Activated CD8-positive, alpha-beta memory T cell treated with anti-CD3 and anti-CD28 coated beads, Interleukin-2, amount 50 U/mL, for 48 hours (primary cell): ENCODE measurements at places on chromosomes 5 and 9.

DNA sequence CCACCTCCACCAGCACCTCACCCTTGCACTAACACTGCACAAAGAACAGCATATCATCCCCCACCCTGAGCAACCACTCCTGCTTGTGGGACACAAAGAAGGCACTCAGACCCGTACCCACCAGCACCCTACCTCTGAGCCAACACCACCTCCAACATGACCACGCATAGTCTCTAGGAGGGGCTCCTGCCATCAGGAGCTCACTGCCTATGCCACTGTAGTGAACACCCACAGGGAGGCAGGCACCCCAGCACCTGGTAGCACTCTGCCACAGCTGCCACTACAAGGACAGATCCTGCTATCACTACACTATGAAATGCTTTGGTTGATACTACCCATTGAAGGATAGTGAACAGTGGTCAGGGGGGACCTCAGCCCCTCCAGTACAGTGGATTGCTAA is 395.6 kb upstream of the GRAMD2B start:
- DNase-seq = no peak

GRCh38 chr5:38547257-38547656 is 9.2 kb downstream of the LIFR start:
- DNase-seq = no peak

- DNase-seq = no peak
Observed at GRCh38 chr9:750249-750967, 91.1 kb upstream of the DMRT1 start.

DNA sequence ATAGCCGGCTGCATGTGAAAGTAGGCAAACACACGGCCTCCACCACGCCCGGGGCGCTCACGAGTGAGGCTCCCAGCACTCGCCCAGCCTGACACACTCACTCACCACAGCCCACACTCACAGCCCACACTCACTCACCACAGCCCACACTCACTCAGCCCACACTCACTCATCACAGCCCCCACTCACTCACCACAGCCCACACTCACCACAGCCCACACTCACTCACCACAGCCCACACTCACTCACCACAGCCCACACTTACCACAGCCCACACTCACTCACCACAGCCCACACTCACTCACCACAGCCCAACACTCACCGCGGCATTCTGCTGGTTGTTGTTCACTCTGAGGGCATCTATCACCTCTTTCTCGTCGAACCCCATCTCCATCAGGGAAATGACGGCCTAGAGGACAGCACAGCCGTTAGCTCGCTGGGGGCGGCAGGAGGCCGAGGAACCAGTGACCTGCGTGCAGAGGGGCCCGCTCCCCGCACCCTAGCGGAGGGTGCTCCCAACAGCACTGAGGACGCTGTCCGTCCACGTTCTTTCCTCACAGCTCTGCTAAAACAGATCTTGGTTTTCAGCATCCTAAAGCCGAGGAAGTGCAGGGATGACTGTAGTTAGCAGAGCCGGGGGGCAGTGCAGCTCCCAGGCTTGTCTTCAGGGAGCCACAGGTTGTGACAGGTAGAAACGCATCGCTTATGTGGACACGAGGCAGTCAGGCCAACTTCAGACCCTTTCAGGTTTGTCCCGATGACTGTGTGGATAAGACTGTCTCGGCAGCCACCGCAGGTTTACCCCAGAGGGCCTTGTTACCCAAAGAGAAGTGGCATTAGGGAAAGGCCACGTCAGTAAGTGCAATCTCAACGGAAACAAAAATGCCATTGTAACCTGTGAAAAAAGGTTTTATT is 21.6 kb downstream of the UBAC1 start:
- DNase-seq = peak; percentile 88

DNA sequence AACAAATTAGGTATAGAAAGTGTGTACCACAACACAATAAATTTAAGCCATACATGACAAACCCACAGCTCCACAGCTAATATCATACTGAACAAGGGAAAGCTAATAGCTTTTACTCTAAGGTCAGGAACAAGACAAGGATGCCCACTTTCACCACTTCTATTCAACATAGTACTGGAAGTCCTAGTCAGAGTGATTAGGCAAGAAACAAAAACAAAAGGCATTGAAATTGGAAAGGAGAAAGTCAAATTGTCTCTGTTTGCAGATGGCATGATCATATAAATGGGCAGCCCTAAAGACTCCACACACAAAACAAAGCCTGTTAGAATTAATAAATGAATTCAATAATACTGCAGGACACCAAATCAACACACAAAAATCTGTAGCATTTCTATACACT is 548.8 kb downstream of the CTNND2 start:
- DNase-seq = no peak

DNA sequence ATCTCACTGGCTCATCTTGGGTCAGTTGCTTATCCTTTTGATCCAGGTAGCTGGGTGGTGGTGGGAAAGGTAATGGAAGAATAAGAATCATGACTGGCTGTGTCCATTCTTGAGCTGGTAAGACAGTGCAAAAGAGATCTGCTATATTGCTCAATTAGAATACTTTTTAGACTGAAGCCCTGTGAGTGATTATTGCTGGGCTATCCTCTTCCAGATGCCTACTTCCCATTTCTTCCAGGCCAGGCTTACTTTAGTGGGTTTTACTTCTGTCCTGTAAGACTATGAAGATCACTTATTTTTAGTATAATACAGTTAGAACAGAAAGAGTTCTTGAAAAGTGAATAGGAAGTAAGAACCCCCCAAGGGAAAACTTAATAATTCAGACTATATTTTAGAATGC is 7.2 kb downstream of the MARCHF6 start:
- DNase-seq = no peak

DNA sequence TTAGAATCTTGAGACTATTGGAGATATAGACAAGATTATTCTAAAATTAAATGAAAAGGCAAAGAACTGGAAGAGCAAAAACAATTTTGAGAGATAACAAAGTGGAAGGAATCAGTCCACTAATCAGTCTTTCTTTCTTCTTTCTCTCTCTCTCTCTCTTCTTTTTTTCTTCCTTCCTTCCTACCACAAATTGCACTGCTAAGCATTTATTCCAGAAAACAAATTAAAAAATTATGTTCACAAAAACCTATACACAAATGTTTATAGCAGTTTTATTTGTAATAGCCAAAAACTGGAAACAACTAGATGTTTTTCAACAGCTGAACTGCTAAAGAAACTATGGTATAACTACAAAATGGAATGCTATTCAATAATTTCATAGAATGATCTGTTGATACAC is 291.9 kb upstream of the FTMT start:
- DNase-seq = no peak

DNA sequence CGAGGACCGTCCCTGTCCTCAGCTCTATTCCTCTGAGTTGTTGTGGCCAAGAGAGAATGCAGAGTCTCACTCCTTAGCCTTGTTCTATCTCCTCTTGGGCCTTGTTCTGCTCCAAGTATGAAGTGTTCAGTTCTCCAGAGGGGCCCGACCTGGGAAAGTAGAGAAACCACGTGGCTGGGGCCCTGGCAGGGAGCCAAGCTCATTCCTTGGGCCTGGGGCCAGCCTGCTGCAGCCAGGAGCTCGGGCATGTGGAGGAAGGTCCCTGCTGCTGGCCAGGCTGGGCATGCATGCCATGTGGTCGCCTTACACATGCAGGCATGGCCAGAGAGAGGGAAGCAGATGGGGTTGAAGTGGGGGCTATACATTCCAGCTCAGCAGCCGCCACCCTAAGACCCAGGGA is 60.7 kb downstream of the COL27A1 start:
- DNase-seq = no peak

- DNase-seq = no peak
Observed at GRCh38 chr9:89446261-89446960, 51.5 kb downstream of the SEMA4D start.

GRCh38 chr5:59241119-59241518 is 652.4 kb downstream of the PDE4D start:
- no peak for DNase-seq

- DNase-seq = no peak
Observed at GRCh38 chr5:28523888-28524635, 1485.7 kb upstream of the CDH9 start.

GRCh38 chr5:176827736-176828414 is 17.5 kb downstream of the UNC5A start:
- no peak for DNase-seq

GRCh38 chr5:25823330-25823873 is 1178.6 kb upstream of the CDH10 start:
- DNase-seq = no peak

- no peak for DNase-seq
Observed at GRCh38 chr9:127005770-127006314, 91.3 kb downstream of the RALGPS1 start.

DNA sequence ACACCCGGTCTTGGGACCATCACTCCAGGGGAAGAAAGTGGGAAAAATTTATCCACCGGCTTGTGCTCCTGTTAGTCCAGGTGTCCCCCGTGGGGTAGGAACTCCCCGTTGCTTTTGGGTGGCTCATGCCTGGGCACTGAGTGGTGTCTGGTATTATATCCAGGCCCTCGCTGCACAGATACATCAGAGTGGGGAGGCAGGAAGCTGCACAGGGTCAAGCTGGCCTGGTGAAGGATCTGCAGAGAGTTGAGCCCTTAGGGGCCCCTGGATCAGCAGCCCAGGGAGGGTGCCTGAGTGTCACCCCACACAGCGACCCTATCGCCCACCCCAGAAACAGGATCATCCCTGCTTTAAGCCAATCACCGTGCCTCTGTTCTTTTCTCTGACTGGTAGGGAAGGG is 24.4 kb upstream of the COL5A1 start:
- DNase-seq = no peak

- no peak for DNase-seq
Observed at GRCh38 chr5:166722939-166723338, 1568.5 kb upstream of the WWC1 start.

DNA sequence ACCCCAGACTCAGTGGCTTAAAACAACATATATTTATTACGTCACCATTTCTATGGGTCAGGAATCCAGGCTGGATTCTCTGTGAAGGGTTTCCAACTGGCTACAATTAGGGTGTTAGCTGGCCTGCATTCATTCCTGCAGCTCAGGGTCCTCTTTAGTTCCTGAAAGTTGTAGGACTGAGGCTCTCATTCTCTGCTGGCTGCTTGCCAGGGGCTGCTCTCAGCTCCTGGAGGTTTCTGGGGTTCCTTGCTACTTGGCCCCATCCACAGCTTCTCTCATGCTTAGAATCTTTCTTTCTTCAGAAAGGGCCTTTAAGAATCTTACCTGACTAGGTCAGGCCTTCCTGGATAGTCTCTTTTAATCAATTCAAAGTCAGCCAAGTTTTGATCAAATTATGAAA is 424.6 kb downstream of the GADD45G start:
- DNase-seq = no peak

DNA sequence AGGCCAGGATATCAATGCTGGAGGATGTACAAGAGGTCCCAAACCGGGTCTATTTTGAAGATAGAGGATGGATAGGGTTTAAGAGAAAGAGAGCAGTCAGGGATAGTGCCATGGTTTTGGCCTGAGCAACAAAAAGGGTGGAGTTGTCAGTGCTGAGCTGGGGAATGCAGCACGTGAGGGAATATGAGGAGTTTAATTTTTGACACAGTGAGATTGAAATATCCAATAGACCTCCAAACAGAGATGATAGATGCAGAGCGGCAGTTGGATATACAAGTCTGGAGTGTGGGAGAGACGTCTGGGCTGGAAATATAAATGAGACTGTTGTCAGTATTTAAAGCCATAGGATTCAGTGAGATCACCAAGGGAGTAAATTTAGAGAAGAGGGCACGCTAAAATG is 136.7 kb upstream of the EFNA5 start:
- DNase-seq = no peak

DNA sequence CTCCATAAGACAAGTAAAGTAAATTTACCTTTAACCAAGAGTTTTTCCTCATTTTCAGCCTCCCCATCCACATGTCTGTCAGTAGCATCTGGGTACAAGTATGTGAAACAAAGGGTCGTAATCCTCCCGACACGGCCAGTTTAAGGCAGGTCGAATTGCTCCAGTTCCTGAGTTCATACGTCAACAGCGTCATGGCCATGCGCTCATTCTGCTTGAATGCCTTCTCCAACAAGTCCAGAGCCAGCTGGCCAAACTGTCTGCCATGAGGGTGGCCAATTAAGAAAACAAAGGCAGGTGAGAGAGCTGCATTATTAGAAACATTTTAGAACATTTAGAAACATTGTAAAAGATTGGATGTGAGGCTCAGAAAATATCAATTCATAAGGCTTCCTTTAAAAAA is 87.5 kb downstream of the TRPM6 start:
- DNase-seq = no peak

DNA sequence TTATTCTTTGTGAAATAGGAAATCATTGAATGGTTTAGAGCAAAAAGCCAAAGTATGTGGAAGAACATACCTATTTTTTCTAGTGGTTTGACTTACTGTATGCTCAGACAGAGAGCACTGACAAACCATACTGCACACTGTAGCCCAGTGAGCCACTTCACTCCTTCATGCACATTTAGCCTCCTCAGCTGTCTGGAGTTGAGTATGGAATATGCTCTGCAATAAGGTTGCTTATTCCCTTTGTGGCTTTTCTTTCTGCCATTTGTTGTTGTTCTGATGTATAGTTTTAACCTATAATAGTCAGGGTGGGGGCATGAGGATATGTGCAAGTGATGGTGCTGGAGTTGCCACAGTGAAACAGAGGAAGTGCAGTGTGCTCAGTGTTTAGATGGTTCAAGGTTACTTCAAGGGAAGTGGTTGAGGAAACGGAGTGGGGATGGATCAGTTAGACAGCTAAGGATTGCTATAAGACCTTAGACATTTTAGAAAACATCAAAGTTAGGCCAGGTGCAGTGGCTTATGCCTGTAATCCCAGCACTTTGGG is 100.7 kb downstream of the CDC42SE2 start:
- DNase-seq = no peak

GRCh38 chr5:3886524-3887451 is 291.2 kb downstream of the IRX1 start:
- no peak for DNase-seq

DNA sequence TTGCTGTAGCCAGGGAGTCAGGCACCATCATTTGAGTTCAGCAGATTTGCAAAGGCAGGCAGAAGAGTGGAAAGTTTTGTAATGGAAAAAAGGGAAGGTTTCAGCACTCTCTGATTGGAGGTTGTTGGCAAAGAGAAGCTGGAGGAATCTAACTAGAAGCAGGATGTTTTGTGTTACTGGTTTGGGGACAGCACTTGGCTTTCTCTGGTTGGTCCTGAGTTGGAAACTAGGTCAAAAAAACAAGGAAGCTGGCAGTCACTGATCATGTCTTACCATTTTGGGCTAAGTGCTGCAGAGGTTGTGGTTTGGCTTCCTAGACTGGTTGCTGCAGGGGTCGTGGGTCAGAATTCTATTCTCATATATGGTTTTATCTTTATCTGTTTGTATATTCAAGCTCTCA is 189.8 kb downstream of the DRD1 start:
- DNase-seq = no peak

DNA sequence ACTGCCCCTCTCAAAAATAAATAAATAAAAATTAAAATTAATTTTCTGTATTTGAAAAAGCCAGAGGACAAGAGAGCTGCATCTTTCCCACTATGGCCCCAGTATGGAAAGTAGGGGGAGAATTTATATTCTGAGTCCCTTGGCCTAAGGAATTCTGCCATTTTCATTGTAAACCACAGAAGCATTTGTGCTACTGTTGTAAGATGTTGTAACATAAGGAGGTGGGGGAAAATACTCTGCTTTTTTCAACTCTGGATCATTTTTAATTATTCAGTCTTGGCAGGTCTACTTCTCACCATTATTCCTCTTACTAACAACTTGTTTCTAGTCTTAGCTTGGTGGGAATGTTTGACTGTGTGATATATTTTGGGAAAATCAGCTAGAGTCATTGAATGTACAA is 52.3 kb upstream of the APC start:
- no peak for DNase-seq
